ENCODE measurements at places on chromosomes 11 and 22.

DNA sequence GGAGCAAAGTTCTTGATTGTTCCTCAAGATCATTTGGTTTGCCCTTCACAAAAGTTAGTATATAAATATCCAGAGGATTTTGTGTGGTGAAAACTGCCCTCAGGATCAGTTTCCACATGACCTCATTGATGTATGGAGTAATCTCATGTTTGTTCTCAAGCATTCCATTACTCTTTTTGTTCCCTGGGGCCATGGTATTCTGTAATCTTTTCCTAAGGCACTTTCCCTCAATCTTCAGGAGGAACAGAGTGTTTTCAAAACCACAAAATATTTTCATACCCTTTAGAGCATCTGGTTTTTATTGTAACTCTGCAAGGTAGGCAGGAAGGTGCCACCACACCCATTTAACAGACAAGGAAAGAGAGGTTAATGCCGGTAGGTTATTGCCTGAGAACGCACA is 99.6 kb downstream of the FAM181B start:
- DNase-seq: no peak

GRCh38 chr11:85539740-85540139 is 87.4 kb downstream of the DLG2 start:
- no peak for DNase-seq

- no peak for DNase-seq
Observed at GRCh38 chr11:102614485-102614884, 10.6 kb downstream of the MMP20 start.

DNA sequence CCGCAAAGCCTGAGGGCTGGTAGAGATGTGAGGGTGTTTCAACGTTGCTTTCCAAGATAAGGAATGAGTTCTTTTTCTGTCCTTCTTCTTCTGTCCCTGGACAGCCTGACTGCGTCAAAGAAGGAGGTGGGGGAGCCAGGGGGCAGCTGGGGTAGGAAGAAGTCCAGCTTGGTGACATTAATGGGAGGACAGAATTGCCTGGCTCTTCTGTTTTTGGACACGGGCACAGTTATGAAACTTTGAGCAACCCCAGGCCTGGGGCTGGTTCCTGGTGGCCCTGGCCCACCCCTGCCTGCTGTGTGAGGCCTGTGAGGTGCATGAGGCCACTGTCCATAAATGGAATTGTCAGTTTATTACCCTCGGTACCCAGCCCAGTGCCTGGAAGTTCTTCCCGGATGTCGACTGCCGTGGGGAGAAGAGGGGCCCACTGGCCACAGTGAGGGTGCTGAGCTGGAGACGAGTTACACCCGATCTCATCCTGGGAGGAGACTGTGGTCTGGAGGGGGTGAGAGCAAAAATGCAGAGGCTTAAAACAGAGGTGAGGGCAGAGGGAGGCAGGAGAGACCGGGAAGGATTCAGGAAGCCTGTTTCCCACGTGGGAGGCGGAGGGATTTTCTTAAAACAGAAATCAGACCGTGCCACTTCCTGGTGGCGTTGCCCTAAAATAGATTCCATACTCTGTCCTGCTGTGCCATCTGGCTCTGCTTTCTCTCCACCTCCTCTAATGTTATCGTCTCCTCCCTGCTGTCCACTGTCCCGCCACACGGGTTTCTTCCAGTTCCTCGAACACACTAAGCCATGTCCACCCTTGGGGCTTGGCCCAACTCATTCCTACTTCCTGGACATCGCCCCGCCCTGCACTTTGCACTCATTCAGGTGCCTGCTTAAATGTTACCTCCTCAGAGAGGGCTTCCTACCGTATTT is 59.7 kb upstream of the RASD2 start:
- DNase-seq: no peak

GRCh38 chr22:44848791-44849420 is 96.5 kb downstream of the ARHGAP8 start:
- no peak for DNase-seq

- DNase-seq: no peak
Observed at GRCh38 chr22:20957102-20957682, 9.9 kb upstream of the AIFM3 start.
